Right atrium auricular region (tissue), 2 donors: ENCODE measurements at places on chromosomes 5 and 9. TPM values are rescaled to one million over a fixed set of nuclear protein-coding genes. Genes with fewer than 3 reads are reported as not detected.
A peak's percentile ranks its signal among the peaks of the same experiment; 100 is the strongest.

DNA sequence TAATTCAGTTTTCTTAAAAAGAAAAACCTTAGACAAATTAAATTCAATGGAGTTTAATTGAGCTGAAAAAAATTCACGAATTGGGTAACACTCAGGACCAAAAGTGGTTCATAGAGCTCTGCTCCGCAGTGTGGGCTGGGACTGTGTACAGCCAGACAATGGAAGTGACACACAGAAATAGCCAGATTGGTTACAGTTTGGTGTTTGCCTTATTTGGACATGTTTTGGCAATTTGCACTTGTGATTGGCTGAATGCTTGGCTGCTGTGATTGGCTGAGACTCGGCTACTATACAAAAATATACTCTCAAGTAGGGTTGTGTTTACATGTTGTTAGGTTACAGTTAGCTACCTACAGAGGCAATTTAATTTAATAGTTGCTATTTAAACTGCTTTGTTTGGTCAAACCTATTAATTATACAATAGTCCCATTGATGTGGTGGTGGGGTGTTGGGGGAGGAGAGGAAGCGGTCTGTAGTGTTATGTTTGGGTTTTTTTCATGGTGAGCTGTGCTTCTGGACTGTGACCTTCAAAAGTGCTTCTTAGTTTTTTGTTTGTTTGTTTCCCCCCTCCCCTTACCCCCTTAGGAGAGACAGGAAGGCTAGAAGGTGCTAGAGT lies 95.2 kb downstream of the CNTLN start:
- DNase-seq, result no peak
- H3K4me1 ChIP-seq, result no peaks in the 10 kb centered on the region
- H3K36me3 ChIP-seq, result no peaks in the 10 kb centered on the region
- H3K27ac ChIP-seq, result no peak overlapping the region

- H3K36me3 ChIP-seq, result no peaks in the 10 kb centered on the region
- no peak overlapping the region for H3K4me3 ChIP-seq
- H3K4me1 ChIP-seq, result peaks cover 8% of the 10 kb centered on the region
- no peaks in the 10 kb centered on the region for H3K27me3 ChIP-seq
- H3K27ac ChIP-seq, result no peak overlapping the region
Observed at GRCh38 chr5:68411161-68411560, 195.6 kb downstream of the PIK3R1 start.

DNA sequence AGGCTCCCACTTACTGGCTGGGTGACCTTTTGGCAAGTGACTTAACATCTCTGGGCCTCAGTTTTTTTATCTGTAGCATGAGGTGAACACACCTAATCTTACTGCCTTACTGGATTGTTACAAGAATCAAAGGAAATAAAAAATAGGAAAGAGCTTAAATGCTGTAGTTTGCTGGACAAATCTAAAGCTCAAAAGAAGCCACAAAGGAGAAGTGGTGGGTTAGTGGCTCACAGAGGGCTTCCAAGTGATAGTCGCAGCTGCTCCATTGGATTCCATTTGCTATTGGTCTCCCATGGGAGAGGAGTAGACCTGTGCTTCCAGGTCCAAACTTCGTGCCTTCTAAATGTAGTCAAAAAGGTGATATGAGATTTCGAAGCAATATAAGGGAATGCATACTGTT lies 123.6 kb downstream of the SEMA6A start:
- peaks cover 20% of the 10 kb centered on the region for H3K4me1 ChIP-seq
- H3K4me3 ChIP-seq, result no peak overlapping the region
- peaks cover 16% of the 10 kb centered on the region for H3K36me3 ChIP-seq
- H3K27ac ChIP-seq, result no peak overlapping the region
- no peaks in the 10 kb centered on the region for H3K27me3 ChIP-seq
- no peak for DNase-seq

GRCh38 chr5:125554355-125554754 lies 807.9 kb upstream of the ZNF608 start:
- no peak overlapping the region for H3K27ac ChIP-seq
- no peaks in the 10 kb centered on the region for H3K4me1 ChIP-seq
- H3K36me3 ChIP-seq, result no peaks in the 10 kb centered on the region

IRX2 gene
- total RNA-seq, result 0.83 TPM

DNA sequence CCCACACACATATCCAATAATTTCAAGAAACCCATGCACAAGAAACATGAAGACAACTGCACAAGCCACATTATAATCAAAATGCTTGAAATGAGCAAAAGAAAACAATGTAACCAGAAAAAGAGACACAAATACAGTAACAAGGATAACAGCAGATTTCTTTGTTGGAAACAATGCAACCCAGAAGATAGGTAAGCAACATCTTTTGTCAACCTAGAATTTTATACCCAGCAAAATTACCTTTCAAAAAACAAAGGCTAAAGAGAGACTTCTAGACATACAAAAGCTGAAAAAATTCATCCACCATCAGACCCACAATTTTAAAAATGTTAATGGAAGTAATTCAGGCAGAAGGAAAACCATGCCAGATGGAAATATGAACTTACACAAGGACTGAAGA lies 5.0 kb upstream of the COL23A1 start:
- H3K4me1 ChIP-seq, result no peaks in the 10 kb centered on the region
- H3K36me3 ChIP-seq, result peaks cover 3% of the 10 kb centered on the region
- H3K27me3 ChIP-seq, result no peaks in the 10 kb centered on the region
- no peak for DNase-seq

ANKRD18B gene
- 0.11 TPM for total RNA-seq

F2RL2 gene
- 0.44 TPM for total RNA-seq

DNA sequence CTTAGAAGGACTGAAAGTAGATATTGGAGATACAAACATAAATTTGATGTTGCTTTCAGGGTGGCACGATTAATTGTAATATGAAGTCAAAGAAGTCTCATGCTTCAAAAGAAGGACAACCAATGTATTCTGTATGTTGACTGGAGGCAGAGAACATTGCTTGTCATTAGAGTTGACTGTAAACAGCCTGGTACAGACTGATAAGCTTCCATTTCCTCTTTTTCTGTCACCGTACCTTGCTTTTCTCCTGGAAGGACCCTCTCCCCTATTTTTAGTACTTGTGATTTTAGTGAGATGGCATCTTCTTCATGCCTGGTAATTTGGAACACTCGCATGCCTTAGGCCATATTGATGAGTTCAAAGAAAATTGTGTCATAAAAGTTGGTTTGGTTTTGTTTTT lies 809.4 kb downstream of the PRELID2 start:
- H3K27ac ChIP-seq, result no peak overlapping the region
- no peak for DNase-seq
- no peaks in the 10 kb centered on the region for H3K27me3 ChIP-seq
- no peaks in the 10 kb centered on the region for H3K36me3 ChIP-seq
- H3K4me3 ChIP-seq, result no peak overlapping the region

RETREG1 gene
- 180 TPM for total RNA-seq

SPATA31C1 gene
- total RNA-seq, result not detected

GRCh38 chr5:158629591-158630312 lies 470.0 kb downstream of the EBF1 start:
- no peak overlapping the region for H3K27ac ChIP-seq
- no peak overlapping the region for H3K4me3 ChIP-seq
- DNase-seq, result no peak
- H3K36me3 ChIP-seq, result no peaks in the 10 kb centered on the region
- H3K27me3 ChIP-seq, result no peaks in the 10 kb centered on the region

GRCh38 chr5:89396278-89396954 lies 513.4 kb upstream of the MEF2C start:
- H3K4me1 ChIP-seq, result no peaks in the 10 kb centered on the region
- no peaks in the 10 kb centered on the region for H3K36me3 ChIP-seq
- no peaks in the 10 kb centered on the region for H3K27me3 ChIP-seq
- H3K4me3 ChIP-seq, result no peak overlapping the region
- H3K27ac ChIP-seq, result peak overlapping the region; percentile 2

CYLC2 gene
- not detected for total RNA-seq

TRIM14 gene
- total RNA-seq, result 2.0 TPM

GRCh38 chr9:108816037-108816436 lies 39.7 kb downstream of the ACTL7B start:
- no peak for DNase-seq
- no peaks in the 10 kb centered on the region for H3K27me3 ChIP-seq
- no peaks in the 10 kb centered on the region for H3K36me3 ChIP-seq
- no peak overlapping the region for H3K27ac ChIP-seq
- H3K4me1 ChIP-seq, result no peaks in the 10 kb centered on the region

RCL1 gene
- total RNA-seq, result 7.2 TPM

GDF9 gene
- 0.20 TPM for total RNA-seq

GRCh38 chr5:176694146-176694545 lies 46.9 kb downstream of the TSPAN17 start:
- no peak for DNase-seq
- no peaks in the 10 kb centered on the region for H3K27me3 ChIP-seq
- peaks cover 9% of the 10 kb centered on the region for H3K4me1 ChIP-seq
- H3K4me3 ChIP-seq, result no peak overlapping the region

FAM174A gene
- total RNA-seq, result 28.6 TPM

OR2K2 gene
- total RNA-seq, result not detected

CATSPER3 gene
- total RNA-seq, result 0.44 TPM

GDNF gene
- total RNA-seq, result 0.31 TPM

- H3K27ac ChIP-seq, result no peak overlapping the region
- H3K27me3 ChIP-seq, result no peaks in the 10 kb centered on the region
- DNase-seq, result no peak
- H3K4me1 ChIP-seq, result no peaks in the 10 kb centered on the region
Observed at GRCh38 chr5:22754155-22754554, 99.0 kb downstream of the CDH12 start.
